ENCODE measurements at places on chromosomes 16 and 17.

DNA sequence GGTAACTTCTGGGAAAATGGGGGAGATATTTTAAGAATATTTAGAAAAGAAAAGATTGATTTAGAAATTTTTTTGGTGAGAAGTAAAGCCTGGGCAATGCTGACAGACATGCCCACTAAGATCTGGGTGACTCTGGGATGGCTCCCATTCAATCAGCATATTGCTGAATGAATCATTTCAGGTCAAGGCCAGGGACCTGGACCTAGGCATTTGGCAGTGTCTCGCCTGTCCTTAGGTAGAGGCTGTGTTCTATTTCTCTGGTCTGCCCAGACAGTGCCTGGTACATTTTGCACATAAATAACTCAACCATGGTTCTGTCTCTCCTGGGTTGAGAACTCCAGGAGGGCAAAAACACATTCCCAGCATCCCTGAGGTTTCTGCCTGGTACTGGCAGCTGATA is 39.9 kb downstream of the SMPD3 start:
- DNase-seq: no peak

- DNase-seq: no peak
Measured at GRCh38 chr16:55471448-55472097, 7.4 kb upstream of the MMP2 start.

DNA sequence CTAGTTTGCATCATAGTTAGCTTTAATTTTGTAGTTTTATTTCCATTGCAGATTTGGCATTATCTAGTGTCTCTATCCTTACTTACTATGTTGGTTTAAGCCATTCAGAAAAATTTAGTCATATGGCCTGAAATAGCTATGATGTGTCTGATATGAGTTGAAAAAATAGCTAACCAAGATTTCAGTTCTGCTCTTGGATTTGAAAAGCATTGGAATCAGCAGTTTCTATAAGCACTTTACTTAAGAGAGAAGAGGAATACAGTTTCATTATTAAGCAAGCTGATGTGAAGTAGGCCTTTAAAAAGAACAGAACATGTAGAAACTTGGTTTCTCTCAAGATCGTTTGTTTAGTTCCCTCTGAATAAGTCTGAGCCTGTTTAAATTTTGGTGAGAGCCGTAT is 25.9 kb downstream of the LPCAT2 start:
- DNase-seq: no peak

- DNase-seq: no peak
Measured at GRCh38 chr16:30910427-30911029, 12.8 kb upstream of the FBXL19 start.

GRCh38 chr16:11087691-11088073 is 143.3 kb downstream of the CLEC16A start:
- DNase-seq: no peak

- DNase-seq: no peak
Measured at GRCh38 chr17:34163123-34163522, 92.0 kb upstream of the CCL2 start.

GRCh38 chr16:67864594-67864993 is 8.3 kb upstream of the EDC4 start:
- DNase-seq: no peak

GRCh38 chr17:57073626-57074025 is 11.4 kb upstream of the AKAP1 start:
- DNase-seq: no peak

- DNase-seq: no peak
Measured at GRCh38 chr17:81027591-81028505, 7.1 kb upstream of the BAIAP2 start.

- no peak for DNase-seq
Measured at GRCh38 chr16:52492789-52493357, 54.1 kb downstream of the TOX3 start.

DNA sequence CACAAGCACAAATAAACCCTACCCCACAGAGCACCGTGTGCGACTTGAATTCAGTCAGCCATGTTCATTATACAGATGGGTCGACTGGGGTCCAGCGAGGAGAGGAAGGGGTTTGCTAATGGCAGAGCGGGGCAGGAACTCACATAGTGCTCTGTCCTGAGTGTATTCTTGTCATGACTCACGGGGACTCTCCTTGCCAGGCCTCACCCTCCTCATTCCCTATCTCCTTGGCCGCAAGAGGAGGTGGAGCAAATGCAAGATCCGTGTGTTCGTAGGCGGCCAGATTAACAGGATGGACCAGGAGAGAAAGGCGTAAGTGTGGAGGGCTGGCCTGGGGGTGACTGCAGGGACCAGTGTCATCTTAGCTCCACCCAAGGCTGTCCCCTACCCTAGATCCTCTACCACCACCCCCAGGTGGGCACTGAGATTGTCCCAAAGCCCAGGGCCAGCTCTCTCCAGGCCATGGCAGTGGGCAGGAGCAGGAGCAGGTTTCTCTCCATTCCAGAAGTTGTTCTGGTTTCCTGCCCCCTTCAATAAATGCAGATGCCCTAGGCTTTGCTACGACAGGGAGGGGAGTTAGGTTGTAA is 29.4 kb downstream of the SLC12A3 start:
- DNase-seq: no peak

DNA sequence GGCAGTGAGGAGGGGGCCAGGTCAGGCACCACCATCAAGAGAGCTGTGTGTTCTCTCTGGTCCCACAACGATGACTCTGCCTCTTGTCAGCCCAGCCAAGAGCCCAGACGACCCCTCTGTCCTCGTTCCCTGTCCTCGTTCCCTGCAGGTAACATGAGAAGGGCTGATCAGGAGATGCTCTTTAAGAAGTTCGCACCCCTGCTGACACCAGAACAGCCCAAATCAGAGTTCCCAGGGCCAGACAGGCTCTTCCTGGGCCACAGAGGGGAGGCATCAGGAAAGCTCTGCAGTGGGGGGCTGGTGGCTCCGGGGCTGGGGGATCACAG is 13.5 kb upstream of the DNAI2 start:
- no peak for DNase-seq

- no peak for DNase-seq
Measured at GRCh38 chr17:40963838-40964237, 2.9 kb downstream of the KRT39 start.

GRCh38 chr17:39755554-39756379 is 18.0 kb downstream of the GRB7 start:
- DNase-seq: no peak

DNA sequence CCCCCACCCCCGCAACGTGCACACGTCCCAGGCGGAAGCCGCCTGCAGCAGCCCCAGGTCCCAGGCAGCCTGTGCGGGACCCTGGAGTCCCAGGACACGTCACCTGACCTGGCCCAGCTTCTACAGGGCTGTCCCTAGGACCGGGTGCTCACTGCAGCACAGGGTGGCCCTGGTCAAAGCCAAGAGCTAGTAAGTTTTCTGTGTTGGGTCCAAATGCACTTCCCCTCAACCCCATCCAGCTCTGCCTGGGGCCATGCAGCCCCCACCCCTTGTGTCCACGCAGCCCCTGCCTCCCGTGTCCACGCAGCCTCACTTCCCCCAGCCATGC is 22.1 kb upstream of the PVALEF start:
- DNase-seq: no peak

DNA sequence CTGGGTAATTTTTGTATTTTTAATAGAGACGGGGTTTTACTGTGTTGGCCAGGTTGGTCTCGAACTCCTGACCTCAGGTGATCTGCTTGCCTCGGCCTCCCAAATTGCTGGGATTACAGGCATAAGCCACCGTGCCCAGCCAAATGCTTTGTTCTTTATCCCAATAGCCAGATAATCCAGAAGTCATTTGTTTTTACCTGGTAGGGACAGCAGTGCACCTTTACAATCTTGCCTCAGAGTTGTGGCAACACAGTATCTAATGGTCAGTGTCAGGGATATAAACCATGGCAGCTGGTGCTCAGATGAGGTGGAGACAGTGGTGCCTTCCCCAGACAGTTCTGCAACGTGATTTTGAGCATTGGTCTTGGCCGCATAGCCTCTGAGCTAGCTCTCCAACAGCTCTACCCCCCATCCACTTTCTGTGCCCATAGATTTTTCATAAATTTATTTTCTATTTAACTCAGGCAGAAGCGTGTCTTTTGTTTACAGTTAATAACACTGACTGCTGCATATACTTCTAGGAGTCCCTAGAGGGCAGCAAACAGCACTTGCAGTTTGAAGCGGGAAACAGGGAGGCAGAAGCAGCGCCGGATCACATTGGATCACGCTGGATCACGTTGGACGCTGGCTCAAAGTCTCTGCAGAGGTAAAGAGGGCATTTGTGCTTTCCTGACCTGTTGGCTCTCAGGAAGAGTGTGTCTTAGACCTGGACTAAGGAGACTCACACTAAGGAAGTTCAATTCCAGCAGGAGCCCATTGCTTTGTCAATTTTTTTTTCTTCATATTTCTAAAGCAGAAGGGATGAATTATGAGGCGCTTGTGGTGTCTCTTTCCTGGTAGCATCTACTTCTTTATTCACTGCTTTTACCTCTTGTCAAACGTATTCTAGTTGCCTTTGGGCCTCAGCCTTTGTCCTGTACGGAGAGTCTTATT is 5.1 kb upstream of the GGT6 start:
- DNase-seq: peak; percentile 28

DNA sequence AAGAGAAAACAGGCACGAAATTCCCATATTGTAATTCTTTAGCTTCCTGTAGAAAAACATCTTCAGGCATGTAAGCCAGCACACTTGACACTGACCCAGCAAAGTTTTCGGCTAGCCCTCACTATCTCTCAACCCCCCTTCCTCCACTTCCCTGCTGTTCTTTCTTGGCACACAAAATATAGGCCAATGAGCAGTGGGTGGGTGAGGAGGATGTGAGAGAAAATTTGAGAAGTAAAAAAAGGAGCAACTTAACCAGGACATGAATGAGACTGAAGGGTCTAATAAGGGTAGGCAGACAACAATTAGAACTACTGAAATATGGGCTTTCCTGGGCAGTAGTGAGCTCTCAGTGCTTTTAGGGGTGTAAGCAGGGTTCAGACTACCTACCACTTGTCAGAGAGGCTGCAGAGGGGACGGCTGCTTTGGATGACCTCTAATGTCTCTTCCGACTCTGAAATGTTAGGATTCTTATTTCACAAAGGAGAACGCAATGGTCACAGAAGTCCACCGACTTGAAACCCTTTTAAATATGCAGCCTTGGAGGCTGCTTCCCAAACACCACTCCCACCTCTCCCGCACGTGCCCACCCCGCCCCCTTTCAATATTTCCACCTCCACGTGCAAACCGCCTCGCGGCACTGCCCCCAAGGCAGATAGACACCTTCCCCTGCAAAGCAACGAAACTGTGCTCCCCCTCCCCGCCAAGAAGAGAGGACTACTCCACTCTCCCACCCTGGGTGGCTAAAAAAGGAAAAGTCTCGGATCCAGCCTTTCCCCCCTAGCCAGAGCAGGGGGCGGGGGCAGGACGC is 889 bp downstream of the MBTD1 start:
- no peak for DNase-seq

DNA sequence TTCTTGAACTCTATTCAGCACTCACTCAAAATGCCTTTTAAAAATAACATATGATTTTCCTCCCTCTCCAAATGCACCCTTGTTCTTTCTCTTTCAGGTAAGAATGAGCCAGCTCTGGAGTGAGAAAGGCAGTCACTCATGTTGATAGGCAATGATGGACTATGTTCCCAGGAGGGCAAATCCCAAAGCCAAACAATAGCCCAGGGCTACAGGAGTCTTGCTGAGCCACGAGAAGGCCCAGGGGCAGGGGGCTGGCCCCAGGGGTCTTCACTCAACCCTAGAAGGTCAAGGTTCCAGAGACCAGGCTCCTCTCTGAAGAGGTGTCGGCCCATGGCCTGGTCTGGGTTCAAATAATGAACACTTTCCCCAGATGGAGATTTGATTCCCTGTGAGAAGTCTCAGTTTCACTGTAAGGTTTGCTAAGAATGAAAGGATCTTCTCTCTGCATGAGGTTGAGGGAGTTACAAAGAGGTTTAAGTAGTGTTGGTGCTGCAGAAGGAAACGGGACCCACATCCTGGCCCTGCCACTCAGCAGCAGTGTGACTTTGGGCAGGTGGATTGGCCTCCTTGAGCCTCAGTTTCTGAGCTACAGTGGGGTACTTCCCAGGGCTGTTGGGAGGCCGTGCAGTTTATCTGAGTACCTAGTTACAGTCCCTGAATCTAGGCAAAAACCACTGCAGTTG is 49.0 kb downstream of the RTN4RL1 start:
- no peak for DNase-seq

DNA sequence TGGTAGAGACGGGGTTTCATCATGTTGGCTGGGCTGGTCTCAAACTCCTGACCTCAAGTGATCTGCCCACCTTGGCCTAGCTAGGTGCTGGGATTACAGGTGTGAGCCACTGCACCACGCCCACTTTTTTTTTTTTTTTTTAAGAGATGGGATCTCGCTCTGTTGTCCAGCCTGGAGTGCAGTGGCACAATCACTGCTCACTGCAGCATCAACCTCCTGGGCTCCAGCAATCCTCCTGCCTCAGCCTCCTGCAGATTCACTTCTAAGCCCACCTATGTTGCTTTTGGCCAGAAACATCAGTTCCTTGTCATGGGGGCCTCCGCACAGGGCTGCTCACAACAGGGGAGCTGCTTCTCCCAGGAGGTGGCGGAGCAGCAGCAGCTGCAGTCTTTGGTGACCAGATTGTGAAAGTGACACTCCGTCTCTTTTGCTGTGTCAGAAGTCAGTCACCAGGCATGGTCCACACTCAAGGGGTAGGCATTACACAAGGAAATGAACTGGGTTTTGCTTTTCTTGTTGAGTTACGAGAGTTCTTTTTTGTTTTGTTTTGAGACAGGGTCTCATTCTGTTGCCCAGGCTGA is 4.5 kb upstream of the NME4 start:
- DNase-seq: no peak

DNA sequence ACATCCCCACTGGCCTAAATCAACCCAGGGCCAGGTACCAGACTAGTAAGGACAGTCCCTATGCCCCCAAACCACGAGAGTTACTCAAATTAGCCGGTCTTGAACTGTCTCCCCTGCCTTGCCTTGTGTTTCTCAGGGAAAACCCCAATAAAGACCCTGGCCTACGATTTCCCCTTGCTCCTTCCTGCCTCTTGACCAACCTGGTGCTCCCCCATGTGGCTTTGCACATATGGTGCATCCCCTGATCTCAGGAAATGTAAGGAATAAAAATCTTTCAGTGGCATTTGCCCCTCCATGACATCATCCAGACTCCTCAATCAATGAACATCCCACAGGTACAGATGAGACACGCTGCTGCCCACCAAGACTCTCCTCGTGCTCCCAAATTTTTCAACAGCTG is 87.9 kb downstream of the ZNF18 start:
- no peak for DNase-seq

GRCh38 chr16:30996985-30997724 is 12.1 kb downstream of the HSD3B7 start:
- DNase-seq: peak; percentile 56

DNA sequence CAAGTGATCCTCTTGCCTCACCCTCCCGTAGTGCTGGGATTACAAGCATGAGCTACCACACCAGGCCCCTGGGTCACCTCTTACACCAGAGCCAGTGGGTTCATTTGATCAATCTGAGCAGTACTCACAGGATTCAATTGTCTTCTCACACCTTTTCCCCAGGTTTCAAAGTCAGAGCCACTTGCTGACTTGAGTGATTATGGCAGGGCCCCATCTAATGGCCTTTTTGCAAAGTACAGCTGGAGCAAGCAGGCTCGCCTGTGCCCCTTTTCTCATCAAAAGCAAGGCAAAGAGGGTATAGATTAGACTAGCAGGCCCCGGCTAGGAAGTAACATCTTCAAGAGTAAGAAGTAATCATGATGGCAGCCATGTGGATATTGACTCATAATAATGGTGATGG is 114.8 kb upstream of the NOL11 start:
- DNase-seq: no peak

All from T1000 (cell line).